Cerebellar nuclear complex (tissue), 1 donor: ENCODE measurements at places on chromosomes 7 and 10.

- no peak for DNase-seq
These were observed 290.2 kb downstream of the GALNT17 start for GRCh38 chr7:71422104-71422503.

DNA sequence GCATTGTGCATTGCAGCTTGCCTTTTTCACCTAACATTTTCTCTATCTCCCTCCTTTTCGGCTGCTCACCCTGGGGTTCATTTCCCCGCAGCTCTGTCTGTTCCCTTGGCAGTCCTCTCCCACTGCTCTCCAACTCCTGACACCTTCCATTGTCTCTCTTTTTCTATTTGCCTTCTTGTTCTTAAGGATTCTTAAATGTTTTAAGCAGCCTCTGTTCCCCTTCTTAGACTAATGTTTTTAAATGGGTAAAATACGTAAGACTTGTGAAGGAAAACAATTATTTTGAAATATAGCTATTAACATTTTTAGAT, 19.4 kb downstream of the BMPR1A start:
- no peak for DNase-seq

GRCh38 chr7:156230576-156230975, 410.0 kb upstream of the RNF32 start:
- DNase-seq: no peak

DNA sequence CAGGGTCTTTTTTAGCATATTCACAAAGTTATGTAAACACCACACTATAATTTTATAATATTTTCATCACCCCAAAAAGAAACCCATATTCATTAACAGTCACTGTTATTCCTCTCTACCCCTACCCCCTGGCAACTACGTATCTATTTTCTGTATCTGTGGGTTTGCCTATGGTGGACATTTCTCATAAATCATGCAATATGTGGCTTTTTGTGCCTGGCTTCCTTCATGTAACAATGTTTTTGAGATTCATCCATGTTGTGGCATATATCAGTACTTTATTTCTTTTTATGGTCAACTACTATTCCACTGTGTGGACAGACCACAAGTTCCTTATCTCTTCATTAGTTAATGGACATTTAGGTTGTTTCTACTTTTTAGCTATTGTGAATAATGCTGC, 59.1 kb upstream of the PAPSS2 start:
- DNase-seq: no peak

- no peak for DNase-seq
These were observed 21.8 kb upstream of the CDK14 start for GRCh38 chr7:90574146-90574819.

- DNase-seq: no peak
These were observed 33.0 kb downstream of the LRRC72 start for GRCh38 chr7:16559497-16560179.

DNA sequence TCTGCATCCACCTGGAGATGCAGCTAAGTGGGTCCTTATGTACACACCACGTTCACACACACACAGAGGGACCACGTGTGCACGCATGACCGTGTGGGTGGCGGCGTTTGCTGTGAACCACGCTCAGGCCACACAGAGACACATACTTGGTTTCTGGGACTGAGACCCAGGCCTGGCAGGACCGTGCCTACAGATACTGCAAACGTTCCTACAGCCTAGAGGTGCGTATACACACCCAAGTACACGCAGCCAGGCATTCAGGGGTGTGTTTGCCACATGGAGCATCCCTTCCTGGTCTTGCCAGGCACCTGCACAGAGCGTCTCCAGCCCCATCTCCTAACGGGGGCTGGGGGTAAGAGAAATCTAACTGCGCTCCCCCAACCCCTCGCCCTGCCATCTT, 49.0 kb upstream of the GTF2IRD1 start:
- no peak for DNase-seq

- DNase-seq: no peak
These were observed 95.0 kb upstream of the BMPER start for GRCh38 chr7:33810356-33810755.

DNA sequence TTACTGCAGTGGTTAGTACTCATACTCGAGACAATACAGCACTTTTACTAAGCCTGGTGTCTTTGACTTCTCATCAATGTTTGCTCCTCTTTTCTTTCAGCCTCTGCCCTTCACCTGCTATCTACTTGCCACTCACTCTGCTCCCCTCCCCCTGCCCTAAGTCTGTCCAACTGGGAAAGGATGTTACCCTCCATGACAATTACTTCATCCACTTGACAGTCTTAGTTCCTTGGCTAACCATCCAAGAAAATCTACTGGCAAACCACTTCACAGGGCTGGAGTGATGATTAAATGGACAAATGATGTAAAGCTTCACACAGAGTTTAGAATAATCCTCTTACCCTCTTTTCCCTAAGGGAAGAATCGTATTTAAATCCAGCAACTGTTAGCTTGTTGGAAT, 8.2 kb upstream of the DLD start:
- DNase-seq: no peak

DNA sequence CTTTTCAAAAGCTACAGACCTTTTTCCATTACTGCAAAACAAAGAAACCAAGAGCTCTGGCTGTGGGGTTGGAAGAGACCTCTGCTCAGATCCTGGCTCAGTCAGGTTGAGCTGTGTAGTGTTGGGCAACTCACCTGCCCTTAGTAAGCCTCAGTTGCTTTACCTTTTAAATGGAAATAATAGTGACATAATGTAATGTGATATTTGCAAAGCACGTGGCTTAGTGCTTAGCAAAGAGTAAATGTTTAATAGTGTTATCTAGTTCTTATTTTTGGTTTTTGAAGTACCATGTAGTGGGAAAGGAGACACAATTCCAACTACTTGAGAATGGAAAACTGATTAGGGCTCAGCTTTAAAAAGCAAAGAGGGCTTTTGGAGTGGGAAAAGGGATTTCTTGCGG, 100.2 kb downstream of the SVIL start:
- DNase-seq: no peak

GRCh38 chr7:140238778-140239652, 62.2 kb upstream of the KDM7A start:
- DNase-seq: no peak
